CD8-positive, alpha-beta T cell (primary cell): ENCODE measurements at places on chromosomes 6 and 20. TPM values are rescaled to one million over a fixed set of nuclear protein-coding genes. Genes with fewer than 3 reads are reported as not detected.

DNA sequence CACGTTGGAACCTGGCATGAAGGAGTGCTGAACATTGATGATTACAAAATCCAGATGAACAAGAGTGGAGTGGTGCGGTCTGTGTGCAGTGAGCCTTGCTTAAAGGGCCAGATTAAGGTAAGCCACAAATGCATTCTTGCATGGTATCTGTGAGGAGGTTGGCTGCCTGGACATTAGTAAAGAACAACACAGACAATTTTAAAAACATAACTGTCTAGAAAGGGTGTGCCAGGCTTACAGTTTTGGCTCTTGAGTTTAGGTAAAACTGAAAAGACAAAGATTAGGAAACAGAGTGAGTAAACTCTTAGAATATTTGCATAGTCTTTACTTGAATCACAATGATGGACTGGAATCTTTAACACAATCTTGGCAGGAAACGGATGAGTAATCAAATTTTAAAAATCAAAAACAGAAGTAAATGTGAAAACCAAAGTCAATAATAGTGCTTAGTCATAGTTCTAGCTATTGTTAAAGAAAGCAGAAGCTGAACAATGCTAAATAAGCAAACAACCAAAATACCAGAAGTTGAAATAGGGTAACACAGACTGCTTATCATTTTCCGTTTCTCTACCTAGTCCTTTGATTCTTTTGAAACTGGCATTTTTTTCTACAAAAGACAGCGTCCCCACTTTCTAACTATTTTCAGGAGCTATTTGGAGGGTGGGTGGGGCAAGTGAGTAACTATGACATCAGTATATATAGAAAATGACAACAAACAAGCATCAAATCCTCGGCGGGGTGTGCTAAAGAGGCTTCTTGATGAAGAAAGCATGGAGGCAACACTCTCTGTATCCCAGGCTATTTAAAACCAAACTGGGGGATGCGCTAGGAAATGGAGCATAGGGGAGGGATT lies 185.8 kb upstream of the RAB32 start:
- DNase-seq = no peak

DNA sequence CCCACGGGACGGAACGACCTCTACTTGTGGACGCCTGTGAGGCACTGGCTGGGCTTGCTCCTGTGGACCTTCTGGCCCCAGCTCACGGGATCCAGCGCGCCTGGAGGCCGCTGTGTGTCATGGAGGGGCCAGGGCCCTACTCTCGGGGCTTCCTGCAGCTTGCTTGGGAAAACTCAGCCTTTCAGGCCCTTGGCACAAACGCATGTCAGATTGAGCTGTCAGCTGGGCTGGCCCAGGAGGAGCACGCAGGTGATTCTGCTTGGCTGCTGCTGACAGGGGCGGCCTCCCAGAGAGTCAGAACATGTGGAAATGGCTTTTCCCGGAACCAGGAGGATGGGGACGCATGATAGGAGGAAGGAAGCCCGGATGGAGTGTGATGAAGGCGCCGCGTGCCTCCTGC lies 39.7 kb downstream of the TMEM181 start:
- DNase-seq = no peak

GRCh38 chr6:36662380-36662779 lies 16.1 kb upstream of the CDKN1A start:
- DNase-seq = no peak

- no peak for DNase-seq
Measured at GRCh38 chr6:53103993-53104675, 38.9 kb downstream of the FBXO9 start.

GRCh38 chr6:37131104-37131959 lies 38.6 kb upstream of the PIM1 start:
- DNase-seq = no peak

DNA sequence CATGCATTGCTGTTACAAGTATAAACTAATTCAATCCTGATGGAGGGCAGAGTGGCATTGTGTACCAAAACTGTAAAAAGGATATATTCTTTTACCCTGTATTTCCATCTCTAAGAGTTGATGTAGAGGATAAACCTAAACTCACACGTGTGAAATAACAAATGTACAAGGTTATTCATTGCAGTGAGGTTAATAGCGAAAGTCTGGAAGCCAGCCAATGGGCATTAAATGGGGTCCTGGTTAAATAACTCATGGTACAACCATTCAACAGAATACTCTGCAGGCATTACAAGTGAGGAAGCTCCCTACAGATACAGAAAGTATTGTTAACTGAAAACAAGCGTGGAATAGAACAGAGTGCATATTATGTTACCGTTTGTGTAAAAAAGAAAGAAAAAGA lies 56.9 kb downstream of the BCAS1 start:
- DNase-seq = no peak

- DNase-seq = no peak
Measured at GRCh38 chr6:140283197-140283596, 908.7 kb upstream of the CITED2 start.

DNA sequence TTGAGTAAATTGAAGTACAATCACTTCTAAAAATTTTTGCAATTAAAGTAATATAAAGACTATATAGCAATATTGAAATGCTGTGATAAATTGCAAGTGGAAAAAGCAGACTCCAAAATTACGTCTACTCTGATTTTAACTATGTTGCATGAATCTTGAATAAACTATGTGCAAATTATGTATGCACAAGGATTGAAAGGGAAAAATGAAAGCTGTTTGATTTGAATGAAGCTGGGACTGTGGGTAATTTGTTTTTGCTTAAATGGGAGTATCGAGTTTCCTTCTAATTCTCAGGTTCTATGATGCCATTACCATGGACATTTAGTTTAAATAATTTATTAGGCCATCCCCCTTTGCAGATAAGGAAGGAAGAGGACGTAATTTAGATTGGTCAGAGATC lies 198.7 kb upstream of the MYLIP start:
- no peak for DNase-seq

- DNase-seq = no peak
Measured at GRCh38 chr6:90484385-90484784, 102.5 kb downstream of the MAP3K7 start.

GRCh38 chr20:32484958-32485769 lies 100.0 kb downstream of the NOL4L start:
- peak; percentile 76 for DNase-seq

DNA sequence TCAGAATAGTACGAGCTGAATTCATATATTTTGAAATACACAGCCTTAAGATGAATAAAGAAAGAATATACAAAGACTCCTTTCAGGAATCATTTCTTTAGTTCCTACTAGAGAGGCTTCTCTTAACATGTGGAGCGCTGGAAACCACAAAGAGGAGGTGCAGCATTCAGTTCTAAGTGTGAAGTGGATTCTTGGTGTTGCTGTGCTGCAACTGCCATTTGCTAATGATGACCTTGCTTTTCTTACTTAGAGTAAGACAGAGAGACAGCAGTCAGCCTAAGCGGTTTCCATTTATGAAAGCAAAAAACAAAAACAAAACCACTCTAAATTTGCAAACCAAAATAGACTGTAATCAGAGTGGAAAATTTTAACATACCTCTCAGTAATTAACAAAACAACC lies 629.0 kb downstream of the EPHA7 start:
- DNase-seq = no peak

GRCh38 chr6:11722805-11723631 lies 55.6 kb downstream of the ADTRP start:
- DNase-seq = no peak

- peak; percentile 54 for DNase-seq
Measured at GRCh38 chr6:26521600-26522391, 16.4 kb upstream of the HMGN4 start.

GRCh38 chr6:98847779-98848538 lies 13.6 kb downstream of the POU3F2 start:
- no peak for DNase-seq

DNA sequence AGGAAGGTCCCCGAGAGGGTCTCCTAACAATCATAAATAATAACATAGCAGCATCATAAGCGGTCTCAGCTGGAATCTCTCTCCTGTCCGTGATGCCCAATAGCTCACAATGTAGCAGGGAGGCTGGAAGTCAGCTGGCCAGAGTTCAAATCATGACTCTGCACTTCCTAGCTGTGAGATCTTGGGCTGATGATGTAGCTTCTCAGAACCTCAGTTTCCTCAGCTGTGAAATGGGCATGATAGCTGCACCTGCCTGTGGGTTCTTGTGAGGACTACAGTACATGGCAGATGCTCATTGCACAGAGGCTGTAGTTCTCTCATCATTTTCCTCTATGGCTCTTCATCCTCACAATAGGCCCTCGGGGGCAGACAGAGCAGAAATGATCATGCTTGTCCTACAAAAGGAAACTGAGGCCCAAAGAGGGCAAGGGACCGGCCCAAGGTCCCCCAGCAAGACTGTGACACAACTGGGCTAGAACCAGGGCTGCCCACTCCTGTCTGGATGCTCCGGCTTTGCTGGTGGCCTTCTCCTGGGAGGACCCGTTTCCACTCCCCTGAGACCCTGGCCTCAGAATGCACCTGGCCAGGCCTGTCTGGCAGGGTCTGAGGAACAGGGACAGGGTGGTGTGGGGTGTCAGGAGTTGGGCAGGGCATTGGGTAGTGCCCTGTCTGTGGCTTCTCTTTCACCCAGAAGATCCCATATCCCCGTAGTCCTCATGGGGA lies 17.7 kb downstream of the SLC12A5 start:
- DNase-seq = no peak

DNA sequence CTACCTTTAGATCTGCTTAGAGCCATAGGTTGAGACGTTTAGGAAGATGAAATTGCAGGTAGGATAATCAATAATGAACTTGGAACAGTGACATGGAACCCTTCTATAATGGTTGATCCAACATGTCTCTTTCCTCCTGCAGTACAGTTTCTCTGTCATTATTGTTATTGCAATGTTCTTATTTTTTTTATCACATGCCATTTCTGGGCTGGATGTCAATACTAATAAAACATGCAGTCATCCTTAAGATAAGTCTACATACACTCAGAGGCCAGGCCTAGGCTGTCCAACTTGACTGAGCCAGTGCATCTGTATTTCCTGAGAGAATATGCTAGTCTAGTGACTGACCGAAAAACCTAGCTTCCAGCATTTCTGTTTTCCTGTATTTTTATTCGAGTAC lies 75.3 kb upstream of the THEMIS start:
- DNase-seq = no peak

GRCh38 chr6:127077886-127078285 lies 40.6 kb upstream of the RSPO3 start:
- DNase-seq = no peak

DNA sequence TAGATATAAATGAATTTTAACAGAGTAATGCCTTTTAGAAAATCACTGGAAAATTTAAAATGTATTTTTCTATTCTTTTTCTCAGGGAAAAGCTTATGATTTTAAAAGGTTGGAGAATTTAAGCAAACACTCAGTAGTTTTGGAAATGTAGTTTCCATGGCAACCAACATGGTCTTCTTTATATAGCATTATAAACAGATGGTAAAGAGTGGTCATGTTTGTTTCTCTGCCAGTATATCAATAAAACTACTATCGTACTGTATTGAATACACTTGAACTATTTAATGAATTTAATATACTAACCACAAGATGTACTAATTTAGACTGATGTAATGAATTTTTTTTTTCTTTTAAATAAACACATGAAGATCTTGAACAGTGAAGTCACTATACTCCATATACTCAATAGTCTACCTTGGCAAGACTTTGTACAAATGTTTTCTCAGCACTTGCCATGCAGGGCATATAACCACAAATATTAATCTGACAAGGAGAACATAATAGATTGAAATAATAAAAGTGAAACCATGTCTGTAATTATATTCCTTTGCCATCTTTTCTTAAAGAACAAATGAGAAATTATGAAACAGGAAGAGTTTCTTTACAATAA lies 105.5 kb downstream of the PDSS2 start:
- no peak for DNase-seq

DNA sequence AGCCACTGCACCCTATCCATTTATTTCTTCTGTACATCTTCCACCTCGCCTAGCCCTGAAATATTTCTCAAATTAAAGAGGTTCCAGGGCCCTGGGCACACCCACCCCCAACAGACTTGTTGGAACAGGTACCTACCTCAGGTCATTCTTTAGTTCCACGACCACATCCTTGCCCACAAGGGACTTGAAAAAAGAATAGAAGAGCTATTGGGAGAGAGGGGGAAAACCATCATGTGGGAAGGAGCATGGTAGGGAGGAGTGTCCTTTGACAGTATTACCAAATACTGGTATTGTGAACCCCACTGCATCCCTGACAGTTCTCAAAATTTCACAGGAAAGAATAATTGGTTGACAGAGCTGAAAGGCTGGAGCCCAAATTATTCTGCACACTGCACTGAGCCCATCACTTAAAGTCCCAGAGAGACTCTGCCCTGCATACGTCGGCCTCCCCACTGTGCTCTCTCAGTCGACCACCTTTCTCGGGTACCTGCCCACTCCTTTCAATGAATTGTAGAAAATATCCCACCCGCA lies 762 bp downstream of the LSM2 start:
- DNase-seq = no peak

DNA sequence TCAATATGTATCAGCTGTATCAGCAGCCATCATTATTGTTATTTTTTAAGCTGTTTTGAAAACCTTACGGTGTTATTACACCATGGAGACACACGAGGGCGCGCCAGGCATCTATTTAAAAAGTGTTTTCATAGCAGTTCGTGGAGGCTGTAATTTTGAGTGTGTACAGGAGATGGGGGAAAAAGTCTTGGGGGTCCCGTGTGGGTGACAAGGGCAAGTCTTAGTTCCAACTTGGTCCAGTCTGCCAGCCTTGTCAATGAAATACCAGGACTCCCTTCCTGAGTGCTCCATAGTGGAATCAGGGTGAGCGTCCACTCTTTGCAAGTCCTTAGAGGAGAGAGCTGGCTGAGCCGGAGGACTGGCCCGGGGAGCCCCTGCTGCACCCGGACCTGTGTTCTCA lies 43.3 kb downstream of the SLC2A10 start:
- DNase-seq = peak; percentile 28

The ADTRP gene
- 5.0 TPM for total RNA-seq

The CD83 gene
- total RNA-seq = 57.2 TPM

The TPBG gene
- total RNA-seq = 0.42 TPM

The PRSS35 gene
- 0.33 TPM for total RNA-seq

The KCNK16 gene
- total RNA-seq = not detected

The DEF6 gene
- 182 TPM for total RNA-seq

The SDC4 gene
- 1.1 TPM for total RNA-seq

The COL20A1 gene
- 0.11 TPM for total RNA-seq

The GSTA4 gene
- total RNA-seq = not detected
